ENCODE measurements at places on chromosomes 5 and 9. TPM values are rescaled to one million over a fixed set of nuclear protein-coding genes. Genes with fewer than 3 reads are reported as not detected.

Gene FGF18
- 6.9 TPM for total RNA-seq

DNA sequence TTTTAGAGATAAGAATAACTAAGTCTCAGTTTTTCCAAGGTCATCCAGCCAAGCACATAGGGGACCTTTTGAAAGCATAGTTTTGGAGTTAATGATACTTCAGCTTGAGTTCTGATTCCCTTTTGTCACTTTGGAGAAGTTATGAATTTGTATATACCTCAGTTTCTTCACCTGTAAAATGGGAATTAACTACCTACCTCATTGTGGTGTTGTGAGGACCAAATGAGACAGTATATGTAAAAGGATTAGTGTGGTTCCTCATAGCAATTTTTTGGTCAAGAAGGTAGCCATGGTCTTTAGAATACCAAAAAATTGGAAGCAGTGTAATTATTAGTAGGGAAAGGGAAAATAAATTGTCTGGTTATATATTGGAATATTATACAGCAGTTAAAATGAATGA, 97.6 kb upstream of the DHFR start:
- no peak overlapping the region for H3K27ac ChIP-seq
- H3K4me1 ChIP-seq: no peaks in the 10 kb centered on the region
- H3K4me3 ChIP-seq: no peak overlapping the region
- no peak for DNase-seq
- H3K36me3 ChIP-seq: peaks cover 13% of the 10 kb centered on the region

GRCh38 chr5:4373051-4373820, 766.9 kb upstream of the ADAMTS16 start:
- no peaks in the 10 kb centered on the region for H3K27me3 ChIP-seq
- no peaks in the 10 kb centered on the region for H3K36me3 ChIP-seq
- no peak for DNase-seq
- no peak overlapping the region for H3K27ac ChIP-seq
- H3K4me1 ChIP-seq: no peaks in the 10 kb centered on the region

- H3K27ac ChIP-seq: peak overlapping the region; percentile 81
- H3K4me3 ChIP-seq: peak overlapping the region; percentile 88
- H3K27me3 ChIP-seq: no peaks in the 10 kb centered on the region
- no peak for DNase-seq
- H3K4me1 ChIP-seq: no peaks in the 10 kb centered on the region
Observed at GRCh38 chr9:68704498-68704813, 584 bp upstream of the PIP5K1B start.

DNA sequence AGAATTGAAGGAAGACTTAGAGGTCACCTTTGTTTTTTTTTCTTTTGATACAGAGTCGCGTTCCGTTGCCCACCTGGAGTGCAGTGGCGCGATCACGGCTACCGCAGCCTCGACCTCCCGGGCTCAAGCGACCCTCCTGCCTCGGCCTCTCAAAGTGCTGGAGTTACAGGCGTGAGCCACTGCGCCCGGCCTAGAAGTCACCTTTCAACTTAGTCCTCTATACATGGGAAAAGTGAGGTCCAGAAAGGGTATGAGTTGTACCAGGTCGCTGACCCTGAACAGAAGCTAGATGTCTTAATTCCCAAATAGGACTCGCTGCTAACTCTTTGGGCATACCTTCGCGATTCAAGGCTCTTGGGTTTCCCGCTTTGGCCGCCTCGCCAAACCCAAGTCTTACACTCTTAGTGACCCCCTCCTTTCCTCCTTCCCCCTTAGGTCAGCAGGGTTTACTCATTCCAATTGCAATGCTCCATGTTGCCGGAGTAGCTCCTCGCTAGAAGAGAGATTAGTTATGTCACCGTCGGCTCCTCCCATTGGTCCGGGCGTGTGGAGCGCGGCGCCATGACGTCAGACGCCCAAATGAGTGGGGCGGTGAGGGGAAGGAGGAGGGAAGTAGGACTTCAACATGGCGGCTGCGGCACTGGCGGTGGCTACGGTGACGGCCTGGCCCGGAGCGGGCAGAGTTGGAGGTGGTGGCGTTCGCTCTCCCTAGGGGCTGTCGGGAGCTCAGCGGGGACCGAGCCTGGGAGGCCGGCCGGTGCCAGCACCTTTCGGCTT, at the start of gene UBAP1:
Gene UBAP1 (plus strand): TSS at position 608 of the 777 bp plus-strand sequence. CDS start 41,872 bp downstream, outside the sequence.
- H3K27me3 ChIP-seq: no peaks in the 10 kb centered on the region
- peak within 1 kb of the TSS; percentile 83 for H3K4me3 ChIP-seq
- H3K36me3 ChIP-seq: no peaks in the 10 kb centered on the region
- H3K4me1 ChIP-seq: no peaks in the 10 kb centered on the region
- DNase-seq: peak; percentile 92

DNA sequence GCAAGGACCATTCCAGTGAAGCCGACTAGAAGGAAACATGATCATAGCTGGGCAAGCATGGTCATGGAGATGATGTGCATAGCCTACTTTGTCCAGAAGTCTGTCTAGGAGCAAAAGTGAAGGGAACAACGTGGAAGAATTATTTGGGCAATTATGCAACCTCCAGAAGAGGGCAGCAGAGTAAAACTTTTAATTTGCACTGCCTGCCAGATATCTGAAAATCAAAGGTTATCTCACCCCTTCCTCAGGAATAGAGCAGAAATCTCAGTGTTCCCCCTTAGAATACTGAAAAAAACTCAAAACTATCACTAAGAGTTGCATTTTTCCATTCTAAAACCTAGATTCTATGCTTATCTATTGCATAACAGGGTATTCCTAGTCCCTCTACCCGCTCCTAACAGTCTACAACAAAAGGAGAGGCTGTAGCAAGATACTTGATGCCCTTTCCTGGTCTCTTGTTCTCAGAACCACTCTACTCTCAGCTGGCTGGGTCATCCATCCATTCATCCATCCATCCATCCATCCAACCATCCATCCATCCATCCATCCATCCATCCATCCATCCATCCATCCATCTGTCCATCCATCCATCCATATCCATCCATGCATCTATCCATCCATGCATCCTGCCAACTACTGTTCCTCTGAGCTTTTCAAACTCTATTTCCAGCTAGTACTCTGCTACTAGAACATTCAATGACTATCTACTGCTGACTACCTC, 8.4 kb upstream of the SETD9 start:
- H3K4me3 ChIP-seq: no peak overlapping the region
- no peak for DNase-seq
- H3K27ac ChIP-seq: no peak overlapping the region
- no peaks in the 10 kb centered on the region for H3K4me1 ChIP-seq

DNA sequence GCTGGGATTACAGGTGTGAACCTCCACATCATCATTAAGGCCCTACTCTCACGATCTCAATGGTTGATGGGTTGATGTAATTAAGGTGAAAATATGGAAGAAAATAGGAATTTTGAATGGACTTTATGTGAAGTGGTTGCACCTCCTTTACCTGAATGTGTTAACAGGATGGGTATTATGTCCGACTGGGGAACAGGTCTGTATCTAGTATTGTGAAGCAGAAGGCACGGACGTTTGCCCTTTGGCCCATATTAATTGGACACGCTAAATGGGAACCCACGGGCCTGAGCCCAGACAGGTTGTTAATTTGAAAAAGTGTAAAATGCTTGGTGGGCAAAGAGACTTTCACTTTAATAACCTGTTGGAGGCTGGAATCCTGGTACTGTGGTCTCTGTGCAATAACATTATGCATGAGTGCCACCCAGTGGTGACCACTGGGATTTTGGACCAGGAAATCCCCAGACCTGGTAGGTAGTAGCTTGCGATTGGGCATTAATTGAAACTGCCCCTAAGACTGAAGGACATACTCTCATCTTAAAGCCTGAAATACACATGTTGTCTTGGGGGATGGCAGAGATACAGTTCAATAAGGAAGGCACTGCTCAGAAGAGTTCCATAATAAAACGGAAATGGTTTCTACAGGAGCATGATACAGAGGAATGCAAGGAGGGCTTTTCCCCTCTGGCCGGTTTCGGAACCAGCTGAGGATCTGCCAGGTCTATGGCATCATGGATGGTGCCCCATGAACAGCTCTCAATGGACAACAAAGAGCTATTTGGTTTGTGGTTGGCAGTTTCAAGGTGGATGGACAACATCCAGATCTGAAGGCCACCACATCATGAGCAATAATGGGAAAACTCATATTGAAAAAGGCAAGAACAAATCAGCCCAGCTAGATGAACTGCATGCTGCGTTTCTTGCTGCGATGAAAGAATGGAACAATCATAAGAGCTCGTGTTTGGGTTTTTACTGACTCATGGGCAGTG, 26.2 kb upstream of the BICD2 start:
- DNase-seq: peak; percentile 91
- H3K4me1 ChIP-seq: no peaks in the 10 kb centered on the region
- no peaks in the 10 kb centered on the region for H3K27me3 ChIP-seq
- no peaks in the 10 kb centered on the region for H3K36me3 ChIP-seq
- H3K4me3 ChIP-seq: no peak overlapping the region
